Stimulated activated CD8-positive, alpha-beta memory T cell treated with anti-CD3 and anti-CD28 coated beads, Interleukin-15, amount 100 ng/mL, for 24 hours (primary cell): ENCODE measurements at places on chromosomes 11 and 22.
A peak's percentile ranks its signal among the peaks of the same experiment; 100 is the strongest.

DNA sequence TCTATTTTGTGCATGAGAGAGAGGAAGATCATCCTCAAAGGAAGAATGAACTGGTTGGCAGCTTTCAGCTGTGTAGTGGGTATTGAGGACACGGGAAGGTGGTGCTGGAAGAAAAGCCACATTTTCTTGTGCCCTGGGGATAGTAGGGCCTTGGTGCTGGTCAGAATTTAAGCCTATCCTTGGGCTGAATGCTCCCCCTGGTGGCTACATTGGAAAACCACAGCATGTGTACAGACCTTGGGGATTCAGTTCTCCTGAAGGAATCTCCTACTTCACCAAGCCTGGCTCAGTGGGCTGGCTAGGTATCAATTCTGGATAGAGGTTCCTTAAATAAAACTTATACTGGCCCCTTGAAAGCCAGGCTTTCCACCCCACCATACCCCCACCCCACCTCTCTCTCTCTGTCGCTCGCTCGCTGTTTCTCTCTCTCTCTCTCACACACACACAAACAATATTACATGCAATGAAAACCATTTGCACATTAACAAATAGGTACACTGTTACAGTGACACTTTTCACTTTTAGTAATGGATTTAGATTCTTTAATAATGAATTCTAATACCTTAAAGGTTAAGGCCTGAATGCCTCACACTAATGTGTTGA, 2.8 kb upstream of the OR51M1 start:
- DNase-seq: no peak

- DNase-seq: no peak
These were observed 181.5 kb downstream of the KIF18A start for GRCh38 chr11:27926486-27926885.

DNA sequence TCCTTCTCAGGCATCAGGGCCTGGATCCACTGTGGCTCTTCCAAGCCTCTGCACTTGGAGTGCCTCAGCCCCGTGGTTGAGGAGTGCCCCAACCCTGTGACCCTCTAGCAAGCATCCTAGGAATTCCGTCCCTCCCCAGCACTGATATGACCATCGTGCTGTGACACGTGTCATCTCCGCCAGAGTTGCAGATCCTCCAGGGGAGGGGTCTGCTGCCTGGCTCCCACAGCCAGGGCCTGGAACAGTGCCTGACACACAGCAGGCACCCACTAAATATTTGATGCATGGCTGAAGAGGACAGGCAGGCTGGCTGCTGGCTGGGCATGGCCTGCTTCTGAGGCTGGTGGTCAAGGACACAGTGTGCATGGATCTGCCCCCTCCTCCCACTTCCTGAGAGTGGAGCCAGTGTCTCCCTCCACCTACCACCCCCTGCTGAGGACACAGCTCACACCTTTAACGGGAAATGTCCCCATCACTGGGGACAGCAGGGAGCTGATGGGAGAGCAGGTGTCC, 1.7 kb upstream of the CD81 start:
- DNase-seq: no peak

GRCh38 chr22:24230911-24231656, 13.8 kb downstream of the GGT5 start:
- peak; percentile 46 for DNase-seq

GRCh38 chr11:26649884-26650283, 72.0 kb downstream of the SLC5A12 start:
- no peak for DNase-seq

- no peak for DNase-seq
These were observed 48.8 kb upstream of the PICALM start for GRCh38 chr11:86117712-86118063.

DNA sequence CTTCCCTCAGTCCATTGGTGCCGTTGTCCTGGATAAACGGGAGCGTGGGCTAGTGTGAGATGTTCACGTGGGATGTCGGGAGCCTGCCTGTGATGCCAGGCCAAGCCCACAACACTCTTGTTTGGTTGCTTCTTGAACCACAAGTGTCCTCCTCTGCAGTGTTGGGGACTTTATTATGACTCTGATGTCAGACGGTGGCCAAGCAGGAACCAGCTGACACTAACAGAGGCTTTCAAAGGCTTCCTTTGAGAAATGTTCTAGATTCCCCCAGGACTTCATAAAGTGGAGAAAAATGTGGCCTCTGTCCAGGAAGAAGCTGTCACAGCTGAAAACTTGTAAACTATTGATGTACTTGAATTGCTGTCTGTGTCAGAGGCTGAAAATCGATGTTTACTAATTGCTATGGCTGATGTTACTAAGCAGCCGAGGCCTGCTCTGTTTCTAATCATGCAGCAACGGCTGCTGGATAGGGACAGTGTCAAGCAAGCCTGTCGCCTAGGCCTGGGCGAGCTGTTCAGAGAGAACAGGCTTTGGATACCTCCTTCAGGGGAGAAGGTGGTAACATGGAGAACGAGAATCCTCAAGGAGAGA, 131.7 kb downstream of the TBC1D22A start:
- DNase-seq: no peak
